Eye (tissue), 1 donor: ENCODE measurements at places on chromosomes 7 and 10.

DNA sequence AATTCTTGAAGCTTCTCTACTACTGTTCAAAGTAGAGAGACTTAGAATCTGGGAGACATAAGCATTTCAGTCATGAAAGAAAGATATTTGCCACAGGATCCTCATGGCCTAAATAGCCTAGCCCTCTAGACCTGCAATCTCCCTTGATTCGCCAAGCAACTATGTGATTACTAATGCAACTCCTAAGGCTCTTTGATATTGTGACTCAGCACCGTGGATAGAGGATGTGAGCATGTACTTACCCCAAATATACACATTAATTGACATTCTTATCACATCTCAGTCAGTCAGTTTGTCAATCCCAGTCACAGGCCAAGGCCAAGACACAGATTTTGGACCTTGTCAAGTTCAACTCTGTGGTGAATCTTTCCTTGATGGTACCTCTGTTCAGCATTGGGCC lies 42.6 kb downstream of the GPR37 start:
- no peak for DNase-seq

DNA sequence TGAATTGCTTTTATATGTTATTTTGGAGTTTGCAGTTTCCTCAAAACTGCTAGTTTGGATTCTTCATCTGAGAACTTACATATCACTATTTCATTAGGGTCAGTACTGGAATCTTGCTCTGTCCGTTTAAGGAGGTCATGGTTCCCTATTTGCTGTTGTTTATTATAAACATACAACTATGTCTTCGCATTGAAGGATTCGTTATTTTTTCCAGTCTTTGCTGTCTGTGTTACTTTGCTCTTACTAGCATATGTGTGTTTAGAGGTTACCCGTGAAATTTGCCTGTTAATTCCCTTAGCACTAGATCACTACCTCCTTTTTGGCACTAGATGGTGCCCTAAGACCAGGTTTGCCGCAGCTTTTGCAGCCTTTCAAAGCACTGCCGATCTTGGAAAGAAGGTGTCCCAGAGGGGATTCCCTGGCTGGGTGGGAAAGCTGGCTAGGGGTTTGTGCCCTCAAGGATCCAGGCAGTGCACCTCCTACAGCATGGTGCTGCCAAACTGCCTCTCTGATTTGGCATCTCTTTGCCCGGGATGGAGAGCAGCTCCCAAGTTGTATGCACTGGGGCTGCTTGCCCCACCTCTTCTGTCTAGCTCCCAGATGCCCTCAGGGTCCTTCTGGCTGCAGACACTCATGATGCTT lies 103.1 kb upstream of the APBB1IP start:
- DNase-seq: peak; percentile 81

GRCh38 chr10:120372917-120373316 lies 84.1 kb upstream of the PLPP4 start:
- DNase-seq: no peak

DNA sequence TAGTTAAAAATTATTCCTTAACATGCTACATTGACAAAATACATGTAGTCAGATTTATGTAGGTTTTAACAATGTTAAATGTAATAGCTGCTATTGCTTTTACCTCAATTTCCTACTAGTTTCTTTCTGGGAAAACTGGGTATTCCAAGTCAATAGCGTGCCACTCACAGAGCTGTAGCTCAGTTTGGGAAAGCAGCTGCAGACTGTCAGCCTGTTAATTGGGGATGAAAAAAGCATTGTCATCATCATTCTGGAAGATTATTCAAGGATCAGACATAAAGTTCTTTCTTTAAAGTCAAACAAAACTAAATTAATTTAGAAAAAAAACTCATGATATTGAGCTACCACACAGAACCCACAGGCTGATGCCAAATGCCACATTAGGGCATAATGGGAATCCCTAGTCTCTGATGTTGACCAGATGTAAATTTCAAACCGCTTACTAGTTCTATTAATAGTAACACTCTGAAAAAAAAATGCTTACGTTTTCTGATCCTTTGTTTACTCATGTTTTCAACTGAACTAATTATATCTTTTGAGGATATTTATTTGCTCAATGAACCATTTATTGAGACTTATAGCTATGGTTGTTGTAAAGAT lies 19.6 kb upstream of the AGMO start:
- no peak for DNase-seq

GRCh38 chr7:129607471-129608120 lies 3.9 kb upstream of the NRF1 start:
- DNase-seq: peak; percentile 28

DNA sequence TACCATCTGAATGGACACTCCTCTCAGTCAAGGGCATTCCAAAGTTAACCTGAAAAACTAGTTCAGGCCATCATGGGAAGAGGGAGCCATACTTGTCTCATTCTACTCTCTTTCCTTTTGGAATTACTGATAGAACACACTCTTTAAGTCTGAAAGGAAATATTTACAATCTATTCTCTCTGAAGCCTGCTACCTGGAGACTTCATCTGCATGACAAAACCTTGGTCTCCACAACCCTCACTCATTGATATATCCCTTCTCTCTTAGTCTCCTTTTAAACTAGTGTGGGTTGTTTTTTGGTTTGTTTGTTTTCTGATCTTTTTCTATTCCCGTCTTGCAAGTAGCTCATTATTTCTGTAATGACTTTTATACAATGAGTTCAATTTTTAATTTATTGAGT lies 169.5 kb downstream of the C1GALT1 start:
- no peak for DNase-seq

DNA sequence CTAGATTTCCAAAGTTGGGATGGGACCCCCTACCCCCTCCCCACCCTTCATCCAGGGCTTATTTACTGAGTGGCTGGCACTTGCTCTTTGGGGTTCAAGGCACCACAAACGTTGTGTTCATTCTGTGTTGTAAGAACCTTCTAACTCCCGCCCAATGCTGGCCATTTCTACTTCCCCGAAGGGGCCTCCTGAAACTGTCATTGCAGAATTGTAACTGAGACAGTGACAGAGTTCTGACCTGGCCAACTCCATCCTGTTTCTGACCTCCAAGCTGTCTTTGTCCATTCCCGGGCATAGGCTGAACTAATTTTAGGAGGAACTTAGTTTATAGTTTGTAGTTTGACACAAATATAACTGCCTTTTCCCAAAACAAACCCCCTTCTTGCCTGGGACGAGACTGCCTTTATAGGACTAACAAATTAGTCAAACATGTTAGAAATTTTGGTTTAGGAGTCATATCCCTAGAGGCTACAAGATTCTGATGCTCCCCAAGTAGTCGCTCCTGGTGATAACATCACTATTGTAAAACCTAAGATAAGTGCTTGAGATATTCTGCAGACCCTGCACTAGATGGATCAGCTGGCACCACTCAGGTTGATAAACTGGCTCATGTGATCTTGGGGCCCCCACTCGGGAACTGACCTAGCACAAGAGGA lies 34.8 kb upstream of the ZMIZ2 start:
- DNase-seq: no peak

- no peak for DNase-seq
Observed at GRCh38 chr7:83270407-83270806, 107.7 kb upstream of the PCLO start.

DNA sequence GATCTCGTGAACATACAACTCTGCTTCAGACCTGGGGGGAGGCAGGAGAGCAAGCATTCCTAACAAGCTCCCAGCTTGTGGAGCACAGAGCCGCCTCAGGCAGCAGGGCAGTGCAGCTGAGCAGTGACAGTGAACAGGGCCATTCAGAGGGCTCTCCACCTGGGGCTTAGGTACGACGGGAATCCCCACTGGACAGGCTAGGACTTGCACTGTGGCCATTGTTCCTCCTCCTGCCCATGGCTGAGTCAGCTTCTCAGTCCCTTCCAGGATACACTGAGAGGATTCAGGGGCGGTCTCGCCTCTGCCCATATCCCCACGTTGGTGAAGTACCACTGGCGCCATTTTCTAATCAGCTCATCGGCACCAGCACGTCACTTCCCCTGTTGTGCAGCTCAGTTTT lies 71.1 kb downstream of the FIGNL1 start:
- DNase-seq: peak; percentile 28

GRCh38 chr10:72254813-72255568 lies 18.7 kb upstream of the DDIT4 start:
- DNase-seq: peak; percentile 88

GRCh38 chr10:125823663-125824251 lies 411 bp downstream of the BCCIP start:
- DNase-seq: no peak

DNA sequence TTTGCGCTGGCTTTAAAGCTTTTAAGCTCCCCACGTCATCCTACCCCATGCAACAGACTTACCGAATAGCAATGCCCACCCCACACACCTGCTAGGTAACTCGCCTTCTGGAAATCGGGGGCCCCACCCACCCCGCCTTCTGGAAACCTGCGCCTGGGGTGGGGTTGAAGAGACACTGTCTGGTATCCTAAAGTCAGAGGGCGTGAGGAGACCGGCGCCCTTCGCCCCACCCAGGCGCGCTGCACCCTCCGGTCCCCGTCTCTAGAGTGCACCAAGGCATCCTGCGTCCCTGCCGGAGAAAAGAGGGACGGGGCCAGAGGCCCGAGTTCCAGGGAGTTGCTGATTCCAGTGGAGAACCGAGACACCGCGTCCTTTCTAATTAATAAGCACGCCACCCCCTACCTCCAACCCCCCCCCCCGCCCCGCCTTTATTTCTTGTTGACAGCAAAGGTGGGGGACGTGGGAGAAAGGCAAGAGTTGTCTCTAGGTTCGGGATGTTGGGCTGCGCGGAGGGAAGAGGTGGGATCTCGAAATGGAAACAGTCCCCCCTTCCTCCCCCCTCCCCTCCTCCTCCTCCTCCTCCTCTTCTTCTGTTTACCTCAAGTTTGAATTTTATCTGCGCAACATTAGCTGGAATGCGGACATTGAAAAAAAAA lies 220.9 kb upstream of the MKLN1 start:
- no peak for DNase-seq

- DNase-seq: no peak
Observed at GRCh38 chr10:33073641-33074415, 115.8 kb upstream of the ITGB1 start.

DNA sequence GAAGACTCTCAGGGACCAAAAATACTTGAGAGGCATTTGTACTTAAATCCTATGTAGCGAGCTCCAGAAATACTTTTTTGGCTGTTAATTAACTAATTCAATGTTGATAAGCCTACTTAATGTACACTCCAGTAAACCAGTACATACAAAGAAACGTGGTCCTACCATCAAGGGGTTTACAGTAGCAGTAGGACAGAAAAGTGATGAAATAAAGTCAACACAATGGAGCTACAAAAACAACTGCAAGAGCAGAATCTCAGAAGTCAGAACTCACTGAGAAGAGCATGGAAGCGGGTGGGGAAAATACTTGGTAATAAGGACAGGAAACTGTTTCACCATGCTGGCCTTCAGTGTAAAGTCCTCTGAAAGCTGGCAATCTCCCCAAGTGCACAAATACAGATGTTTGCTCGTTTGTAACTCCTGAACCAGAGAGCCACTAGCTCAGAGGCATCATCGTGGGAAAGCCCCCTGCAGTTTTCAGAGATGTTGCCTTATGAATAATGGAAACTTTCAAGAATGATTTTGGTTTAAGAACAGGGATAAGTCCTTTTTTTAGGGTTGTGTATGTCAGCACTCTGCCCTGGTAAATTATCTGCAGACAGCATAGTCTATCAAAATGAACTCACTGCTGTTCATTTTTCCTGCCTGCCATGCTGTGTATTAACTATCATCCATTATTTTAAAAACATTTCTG lies 233.2 kb downstream of the SORCS1 start:
- no peak for DNase-seq

- DNase-seq: no peak
Observed at GRCh38 chr7:148738737-148739535, 40.2 kb downstream of the CUL1 start.
